Endothelial cell (in vitro differentiated cells): ENCODE measurements at places on chromosomes 2 and 18. TPM values are rescaled to one million over a fixed set of nuclear protein-coding genes. Genes with fewer than 3 reads are reported as not detected.

Gene RAB6C
- total RNA-seq: 1.4 TPM

Gene HOXD1
- 3.8 TPM for total RNA-seq

Gene SLC11A1
- total RNA-seq: not detected

Gene MCEE
- 4.6 TPM for total RNA-seq

Gene ANKRD62
- total RNA-seq: 0.13 TPM

Gene ANKRD44
- 8.1 TPM for total RNA-seq

Gene TMEM37
- 11.4 TPM for total RNA-seq

Gene DCTN1
- total RNA-seq: 244 TPM

Gene ST6GAL2
- 10.9 TPM for total RNA-seq

Gene CXCR4
- total RNA-seq: 255 TPM

Gene SLC40A1
- total RNA-seq: 90.9 TPM

Gene TMEM182
- total RNA-seq: 6.2 TPM

Gene AQP12A
- total RNA-seq: not detected

Gene MBD5
- 59.3 TPM for total RNA-seq

Gene ACVR1C
- total RNA-seq: 0.10 TPM

Gene REG3A
- not detected for total RNA-seq

Gene THSD7B
- 10.5 TPM for total RNA-seq

Gene ZNF516
- total RNA-seq: 83.2 TPM

Gene SULT1C2
- 0.85 TPM for total RNA-seq

Gene VIT
- 3.6 TPM for total RNA-seq

Gene AGAP1
- 43.9 TPM for total RNA-seq
